ENCODE measurements at places on chromosomes 7 and 10.

GRCh38 chr7:94243066-94243711 lies 151.5 kb upstream of the COL1A2 start:
- no peak for DNase-seq

- no peak for DNase-seq
These were observed 437.0 kb upstream of the MGMT start for GRCh38 chr10:129029851-129030602.

- DNase-seq, result no peak
These were observed 7.4 kb downstream of the BTAF1 start for GRCh38 chr10:91930939-91931338.

GRCh38 chr7:473211-473734 lies 46.4 kb downstream of the PDGFA start:
- no peak for DNase-seq

GRCh38 chr10:47159361-47160260 lies 140.4 kb upstream of the GDF10 start:
- no peak for DNase-seq

- DNase-seq, result peak; percentile 23
These were observed 72.2 kb downstream of the DAGLB start for GRCh38 chr7:6375348-6376101.

Data from NCI-H524 (cell line).